ENCODE measurements at places on chromosomes 7 and 10.

DNA sequence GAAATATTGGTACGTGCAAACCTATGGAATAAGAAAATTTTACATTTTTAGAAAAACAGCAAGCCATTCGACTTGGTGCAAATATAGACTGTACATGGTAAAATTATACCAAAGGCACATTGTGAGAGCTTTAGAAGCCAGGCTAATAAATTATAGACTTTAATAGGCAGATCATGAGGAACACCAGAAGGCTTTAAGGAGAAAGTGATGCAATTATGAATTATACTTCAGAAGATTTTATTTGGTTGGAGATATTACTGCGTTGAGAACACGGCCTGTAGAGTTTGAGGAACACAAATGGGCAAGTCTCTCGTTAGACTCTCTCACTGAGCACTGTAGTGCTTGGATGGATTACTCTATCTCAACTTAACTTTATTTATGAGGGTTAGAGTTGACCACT lies 141.7 kb downstream of the MACC1 start:
- DNase-seq, result no peak

DNA sequence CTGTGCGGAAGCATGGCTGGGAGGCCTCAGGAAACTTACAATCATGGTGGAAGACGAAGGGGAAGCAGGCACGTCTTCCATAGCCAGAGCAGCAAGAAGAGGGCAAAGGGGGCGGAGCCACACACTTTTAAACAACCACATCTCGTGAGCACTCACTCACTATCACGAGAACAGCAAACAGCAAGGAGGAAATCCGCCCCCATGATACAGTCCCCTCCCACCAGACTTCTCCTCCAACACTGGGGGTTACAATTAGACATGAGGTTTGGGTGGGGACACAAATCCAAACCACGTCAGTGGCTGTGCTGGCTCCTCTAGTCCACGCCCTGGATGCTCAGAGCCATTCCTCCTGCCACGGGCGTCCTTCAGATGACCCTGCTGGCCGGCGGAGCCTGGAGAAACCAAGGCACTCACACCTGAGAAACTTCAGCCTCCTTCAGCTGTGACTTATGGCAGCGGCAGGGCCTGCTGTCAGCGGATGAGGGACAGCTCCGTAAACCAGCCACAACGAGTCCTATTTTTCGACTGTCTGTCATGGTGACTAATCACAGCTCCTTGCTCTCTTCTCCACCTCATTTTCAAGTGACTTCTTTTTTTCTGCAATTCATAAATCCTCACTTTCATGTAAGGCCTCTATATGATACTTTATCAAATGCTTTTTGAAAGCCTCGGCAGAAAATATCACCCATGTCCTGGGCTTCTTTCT lies 167.9 kb upstream of the PFKP start:
- DNase-seq, result no peak

GRCh38 chr7:25429731-25430130 lies 201.4 kb upstream of the NPVF start:
- DNase-seq, result no peak

- no peak for DNase-seq
Observed at GRCh38 chr7:154503962-154504550, 451.9 kb downstream of the DPP6 start.

- DNase-seq, result no peak
Observed at GRCh38 chr10:420154-421121, 269.0 kb downstream of the DIP2C start.

- no peak for DNase-seq
Observed at GRCh38 chr7:133258174-133258573, 5.3 kb downstream of the EXOC4 start.

- no peak for DNase-seq
Observed at GRCh38 chr10:21719502-21719901, 185.5 kb downstream of the MLLT10 start.

DNA sequence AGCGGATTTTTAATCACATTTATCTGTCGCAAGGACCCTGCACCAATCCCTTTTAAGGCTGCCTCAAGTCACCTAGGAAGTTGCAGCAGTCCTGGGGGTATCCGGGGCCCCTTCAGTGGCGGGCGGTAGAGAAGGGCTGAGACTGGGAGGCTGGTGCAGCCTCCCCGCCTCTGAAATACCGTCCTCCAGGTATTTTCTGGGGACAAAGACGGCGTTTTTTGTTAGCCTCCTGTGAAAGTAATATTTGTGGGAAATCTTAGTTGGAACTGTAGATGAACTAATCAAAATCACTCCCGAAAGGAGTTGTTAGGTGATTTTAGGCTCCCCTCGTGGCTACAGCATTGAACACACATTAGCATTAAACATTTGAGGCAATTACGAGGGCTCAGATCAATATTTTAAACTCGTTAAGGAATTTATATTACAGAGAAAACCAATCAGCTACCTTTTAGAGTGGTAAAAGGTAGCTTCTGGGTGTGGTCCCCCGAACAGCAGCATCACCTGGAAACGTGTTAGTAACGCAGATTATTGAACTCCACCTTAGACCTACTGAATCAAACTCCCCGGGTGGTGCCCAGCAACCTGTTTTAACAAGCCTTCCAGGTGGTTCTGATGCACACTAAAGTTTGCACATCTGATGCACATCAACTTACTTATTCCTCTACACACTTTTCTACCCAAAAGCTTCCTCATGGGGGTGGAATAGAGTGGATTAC lies 530 bp upstream of the ANXA7 start:
- no peak for DNase-seq

GRCh38 chr7:100708395-100708794 lies 2.5 kb downstream of the POP7 start:
- no peak for DNase-seq

DNA sequence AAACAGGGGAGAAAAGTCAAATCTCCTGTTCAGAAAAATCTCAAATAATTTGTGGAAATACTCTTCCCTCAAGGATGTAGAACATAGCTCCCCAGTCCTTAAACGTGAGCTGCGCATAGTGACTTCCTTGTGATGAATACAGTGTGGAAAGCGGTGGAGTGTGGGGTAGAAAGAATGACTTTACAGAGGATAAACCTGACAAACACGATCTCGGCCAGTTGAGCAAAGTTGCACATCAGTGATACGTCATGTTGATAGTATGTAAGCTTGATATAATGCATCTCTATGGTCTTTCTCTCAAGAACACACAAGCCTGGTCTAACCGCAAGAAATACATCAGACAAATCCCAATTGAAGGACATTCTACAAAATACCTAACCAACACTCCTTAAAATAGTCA lies 32.0 kb upstream of the ZCCHC24 start:
- no peak for DNase-seq

- DNase-seq, result no peak
Observed at GRCh38 chr7:132878204-132878919, 203.5 kb downstream of the CHCHD3 start.

DNA sequence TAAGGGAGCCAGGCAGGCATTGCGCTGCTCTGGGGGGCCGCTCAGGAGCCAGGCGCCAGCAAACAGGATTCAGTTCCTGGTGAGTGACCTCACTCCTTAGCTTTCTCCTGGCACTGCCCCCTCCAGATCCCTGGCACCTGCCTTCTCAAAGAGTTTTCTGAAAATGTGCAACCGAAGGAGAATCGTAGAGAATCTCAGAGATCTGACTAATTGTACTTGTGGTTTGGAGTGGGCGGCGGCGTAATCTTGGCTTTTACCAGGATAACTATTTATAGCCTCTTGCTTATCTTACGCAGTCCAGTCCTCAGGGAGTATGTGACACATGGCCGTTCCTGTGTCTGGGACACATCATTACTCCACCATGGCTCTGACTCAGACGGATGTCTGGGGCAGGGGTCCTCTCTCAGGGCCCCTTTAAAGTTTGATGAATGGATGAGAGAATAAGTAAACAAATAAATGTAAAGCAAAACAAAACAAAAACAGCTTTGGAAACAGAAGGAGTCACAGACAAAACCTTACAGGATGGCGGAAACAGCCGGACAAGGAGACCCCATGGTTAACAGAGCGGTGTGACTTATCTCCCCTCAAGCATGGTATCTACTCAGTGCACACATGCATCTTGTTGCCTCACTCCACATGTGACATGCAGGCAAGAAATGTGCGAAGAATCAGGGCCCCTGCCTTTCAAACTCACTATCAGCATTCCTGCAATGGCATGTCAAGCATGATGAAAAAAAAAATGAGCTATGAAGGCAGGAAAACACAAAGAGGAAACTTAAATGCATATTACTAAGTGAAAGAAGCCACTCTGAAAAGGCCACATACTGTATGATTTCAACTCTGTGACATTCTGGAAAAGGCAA lies 99.7 kb downstream of the TNS3 start:
- DNase-seq, result no peak

- no peak for DNase-seq
Observed at GRCh38 chr7:151312831-151313809, 28.5 kb upstream of the NUB1 start.

DNA sequence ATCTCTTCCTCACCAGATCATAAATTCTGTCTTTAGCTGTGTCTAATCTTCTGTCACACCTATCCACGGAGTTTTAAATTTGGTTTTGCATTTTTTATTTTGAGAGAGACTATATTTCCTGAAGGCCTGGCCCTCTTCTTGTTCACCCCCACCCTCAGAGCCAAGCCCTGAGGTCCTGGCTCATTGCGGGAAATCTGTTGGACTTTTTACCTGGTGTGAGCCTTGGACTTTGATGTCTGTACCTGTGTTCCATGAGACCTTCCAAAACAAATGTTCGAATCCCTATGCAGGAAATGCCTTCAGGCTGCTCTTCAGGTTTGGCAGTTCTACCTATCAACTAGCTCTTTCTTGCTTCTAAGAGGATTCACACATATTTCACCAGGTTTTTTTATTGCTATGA lies 175.2 kb upstream of the GRB10 start:
- no peak for DNase-seq

- DNase-seq, result no peak
Observed at GRCh38 chr10:51876503-51876902, 177.1 kb upstream of the CSTF2T start.

DNA sequence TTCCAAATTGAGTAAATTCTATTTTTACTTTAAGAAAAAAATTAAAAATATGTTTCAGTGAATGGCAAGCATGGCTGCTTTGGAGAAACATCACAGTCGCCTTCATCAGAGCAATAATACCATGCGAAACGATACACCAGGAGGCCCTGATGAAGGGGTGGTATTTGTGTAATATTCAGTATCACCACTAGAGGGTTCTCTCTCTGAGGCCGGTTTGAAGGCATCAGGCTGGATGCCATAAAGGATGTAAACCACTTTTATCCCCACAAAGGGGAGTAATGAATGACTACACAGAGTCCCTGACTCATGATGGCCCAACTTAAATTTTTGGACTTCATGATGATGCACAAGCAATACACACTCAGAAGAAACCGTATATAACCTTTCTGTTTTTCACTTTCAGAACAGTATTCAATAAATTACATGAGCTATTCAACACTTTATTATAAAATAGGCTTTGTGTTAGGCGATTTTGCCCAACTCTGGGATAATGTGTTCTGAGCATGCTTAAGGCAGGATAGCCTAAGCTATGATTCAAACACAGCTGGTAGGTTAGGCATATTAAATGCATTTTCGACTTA lies 95.5 kb downstream of the PPP1R17 start:
- DNase-seq, result no peak

- DNase-seq, result no peak
Observed at GRCh38 chr10:35554461-35555056, 50.6 kb upstream of the GJD4 start.

DNA sequence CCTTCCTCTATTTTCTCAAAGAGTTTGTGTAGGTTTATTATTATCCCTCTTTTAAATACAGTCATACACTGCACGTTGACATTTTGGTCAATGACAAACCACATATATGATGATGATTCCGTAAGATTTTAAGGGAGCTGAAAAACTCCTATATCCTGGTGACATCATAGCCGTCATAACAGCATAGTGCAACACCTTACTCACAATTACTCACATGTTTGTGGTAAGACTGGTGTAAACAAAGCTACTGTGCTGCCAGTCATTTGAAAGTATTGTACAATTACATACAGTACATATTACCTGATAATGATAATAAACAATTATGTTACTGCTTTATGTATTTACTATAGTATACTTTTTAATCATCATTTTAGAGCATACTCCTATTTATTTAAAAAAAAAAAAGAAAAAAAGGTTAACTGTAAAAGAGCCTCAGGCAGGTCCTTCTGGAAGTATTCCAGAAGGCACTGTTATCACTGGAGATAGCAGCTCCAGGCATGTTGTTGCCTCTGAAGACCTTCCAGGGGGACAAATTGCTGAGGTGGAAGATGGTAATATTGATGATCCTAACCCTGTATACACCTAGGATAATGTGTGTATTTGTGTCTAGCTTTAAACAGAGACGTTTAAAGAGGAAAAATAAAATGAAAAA lies 123.3 kb upstream of the CDK1 start:
- no peak for DNase-seq

DNA sequence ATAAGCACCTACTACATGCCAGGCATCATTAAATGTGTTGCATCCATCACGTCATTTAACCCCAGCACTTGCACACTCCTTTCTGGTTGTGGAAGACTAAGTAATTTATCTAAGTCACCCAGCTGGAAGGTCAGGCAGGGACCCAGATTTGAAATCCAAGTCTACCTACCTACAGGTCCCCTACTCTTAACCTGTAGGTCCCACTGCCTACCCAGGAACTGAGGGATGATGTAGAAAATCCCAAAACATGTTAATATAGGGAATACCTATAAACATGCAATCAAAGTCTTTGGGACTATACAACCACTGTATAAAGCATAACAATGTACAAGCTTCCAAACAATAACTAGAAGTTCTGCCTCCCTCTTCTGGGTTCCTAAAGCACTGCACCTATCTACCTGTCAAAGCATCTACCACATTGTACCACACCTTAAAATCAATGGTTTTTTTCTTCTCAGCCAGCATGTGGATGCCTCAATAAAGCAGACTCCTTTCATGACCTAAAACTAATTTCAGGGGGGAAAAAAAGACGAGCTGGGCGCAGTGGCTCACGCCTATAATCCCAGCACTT lies 5.6 kb downstream of the IL6 start:
- no peak for DNase-seq

DNA sequence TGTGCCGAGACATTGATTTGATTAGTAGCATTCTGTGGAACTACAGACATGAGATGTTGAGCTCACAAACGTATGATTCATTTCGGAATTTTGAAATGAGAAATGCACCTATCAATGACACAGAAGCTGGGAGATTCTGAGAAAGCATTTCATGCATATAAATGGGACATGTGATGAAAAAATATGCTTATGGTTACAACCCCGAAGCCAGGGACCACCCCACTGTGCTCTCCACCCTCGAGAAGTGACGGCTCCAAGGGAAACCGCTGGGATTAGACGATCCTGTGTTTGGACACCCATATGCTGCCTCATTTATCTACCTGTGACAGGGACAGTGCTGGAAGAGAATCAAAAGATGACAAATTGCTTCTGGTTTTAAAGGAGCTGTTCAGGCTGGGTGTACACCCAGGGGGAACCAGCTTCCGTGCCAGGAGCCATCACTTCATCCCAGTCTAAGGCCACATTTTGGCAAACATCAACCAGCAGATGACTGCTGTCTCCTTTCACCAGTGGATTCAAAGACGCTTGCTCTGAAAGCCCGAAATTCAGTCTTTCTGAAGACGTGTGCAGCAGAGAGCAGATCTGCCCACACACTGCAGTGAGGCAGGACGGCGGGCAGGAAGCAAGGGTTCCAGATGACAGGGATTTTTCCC lies 109.9 kb downstream of the ATXN7L1 start:
- no peak for DNase-seq

- no peak for DNase-seq
Observed at GRCh38 chr7:26180792-26181198, 19.8 kb downstream of the HNRNPA2B1 start.

Data from stimulated activated CD8-positive, alpha-beta memory T cell treated with anti-CD3 and anti-CD28 coated beads, Interleukin-4, amount 100 ng/mL, for 1 hour (primary cell).